ENCODE measurements at places on chromosomes 2 and 18.

DNA sequence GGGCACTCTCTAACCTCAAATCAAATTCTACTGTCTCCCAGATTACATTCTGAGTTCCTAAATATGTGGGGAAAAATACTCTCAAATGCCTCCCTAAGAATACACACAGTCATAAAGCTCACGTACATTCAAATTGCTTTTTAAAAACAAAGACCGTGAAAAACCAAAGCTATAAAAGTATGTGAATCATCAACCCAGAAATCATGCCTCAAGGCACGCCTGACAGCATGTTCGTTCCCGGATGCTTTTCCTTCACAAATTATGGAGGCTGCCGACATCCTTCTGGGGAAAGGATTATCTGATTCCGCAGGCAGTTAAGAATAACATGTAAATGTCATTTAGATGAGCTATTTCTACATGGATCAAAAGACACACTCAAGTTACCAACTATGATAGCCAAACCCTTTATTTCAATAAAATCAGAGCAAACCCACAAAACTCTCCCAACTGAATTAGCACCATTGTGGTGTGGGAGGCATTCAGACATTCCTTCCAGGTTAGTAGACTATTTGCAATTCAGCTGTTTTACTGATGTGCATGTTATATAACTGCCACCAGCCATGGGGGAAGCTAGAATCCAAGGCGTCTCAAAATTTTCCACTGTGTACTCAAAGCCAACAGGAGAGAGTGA lies 398.2 kb upstream of the TRIB2 start:
- no peak for DNase-seq

DNA sequence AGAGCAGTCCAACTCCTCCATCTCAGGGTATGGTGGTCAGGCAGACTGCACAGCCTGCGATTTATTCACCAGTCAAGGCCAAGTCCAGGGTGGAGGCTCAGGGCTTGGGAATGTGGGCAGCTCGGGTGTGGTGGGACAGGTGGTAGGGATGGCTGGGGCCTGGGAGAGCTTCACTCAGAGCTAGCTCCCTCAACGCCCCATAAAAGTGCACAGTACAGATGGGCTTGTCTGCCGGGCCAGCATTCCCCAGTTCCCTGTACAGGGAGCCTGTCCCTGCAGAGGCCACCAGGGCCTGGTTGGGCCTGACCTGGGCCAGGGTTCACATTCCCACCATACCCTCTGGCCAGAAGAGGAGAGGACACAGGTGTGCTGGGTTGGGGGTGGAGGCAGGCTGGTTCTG lies 49.2 kb upstream of the OTOS start:
- no peak for DNase-seq

- DNase-seq: no peak
Observed at GRCh38 chr2:121866789-121867188, 111.3 kb downstream of the TSN start.

DNA sequence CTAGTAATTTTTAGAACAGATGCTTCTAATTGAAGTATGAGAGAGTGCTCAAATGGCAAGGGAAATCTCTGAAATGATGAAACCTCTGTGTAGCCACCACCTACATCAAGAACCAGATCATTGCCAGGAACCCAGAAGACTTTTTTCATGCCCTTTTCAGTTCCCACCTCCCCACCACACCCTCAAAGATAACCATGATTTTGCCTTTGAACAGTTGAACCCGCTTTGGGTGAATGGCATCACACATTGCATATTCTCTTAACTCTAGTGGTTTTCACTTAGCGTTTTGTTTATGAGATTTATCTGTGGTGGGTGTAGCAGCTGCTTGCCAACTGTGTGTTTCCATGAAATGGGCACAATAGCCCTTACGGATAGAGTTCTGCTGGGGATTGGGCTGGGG lies 142.9 kb upstream of the HDAC4 start:
- DNase-seq: no peak

GRCh38 chr2:77398970-77399600 lies 123.1 kb downstream of the LRRTM4 start:
- DNase-seq: no peak

DNA sequence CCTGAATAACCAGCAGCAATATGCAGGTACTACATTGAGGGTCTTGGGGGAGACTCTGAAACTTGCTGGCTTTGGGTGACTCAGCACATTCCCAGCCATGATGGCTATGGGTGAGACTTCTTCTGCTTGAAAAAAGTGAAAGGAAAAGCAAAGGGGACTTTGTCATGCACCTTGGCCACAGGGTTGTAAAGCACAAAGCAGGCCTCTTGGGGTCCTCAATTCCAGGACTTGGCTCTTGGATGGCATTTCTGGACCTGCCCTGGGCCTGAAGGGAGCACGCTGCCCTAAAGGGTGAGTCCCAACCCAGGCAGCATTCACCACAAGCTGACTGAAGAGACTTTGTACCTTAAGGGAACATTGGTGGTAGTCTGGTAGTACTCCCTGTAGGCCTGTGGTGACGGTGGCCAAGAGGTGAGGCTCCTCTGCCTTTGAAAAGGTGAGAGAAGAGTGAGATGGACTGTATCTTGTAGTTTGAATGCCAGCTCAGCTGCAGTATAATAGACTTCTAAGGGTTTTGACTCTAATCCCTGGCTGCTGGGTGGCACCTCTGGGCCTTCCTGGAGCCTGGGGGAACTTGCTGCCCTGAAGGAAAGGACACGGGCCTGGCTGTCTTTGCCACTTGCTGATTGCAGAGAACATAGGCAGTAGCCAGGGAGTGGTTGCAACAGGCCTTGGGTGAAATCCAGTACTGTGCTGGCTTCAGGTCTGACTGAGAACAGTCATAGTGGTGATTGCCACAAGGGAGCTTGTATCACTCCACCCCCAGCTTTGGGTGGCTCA lies 36.5 kb upstream of the CYTIP start:
- DNase-seq: no peak

GRCh38 chr18:67261931-67262552 lies 254.5 kb downstream of the DSEL start:
- no peak for DNase-seq

DNA sequence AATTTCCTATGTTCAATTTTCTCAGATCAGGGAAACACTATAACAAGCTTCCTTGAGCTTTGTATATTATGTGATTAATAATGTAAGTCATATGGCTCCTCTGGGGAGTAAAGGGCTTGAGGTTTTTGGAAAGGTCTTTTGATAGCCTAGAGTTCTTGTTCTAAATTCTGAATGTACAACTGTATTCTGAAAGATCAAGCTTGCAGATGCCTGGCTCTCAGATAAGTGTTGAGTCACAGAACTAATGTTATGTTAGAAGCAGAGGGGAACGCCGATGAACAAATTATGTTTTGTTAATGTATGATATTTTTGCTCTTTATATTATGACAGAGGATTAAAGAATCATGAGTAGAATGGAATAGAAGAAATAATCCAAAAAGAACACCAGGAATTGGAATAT lies 170.1 kb downstream of the RPRM start:
- no peak for DNase-seq

- no peak for DNase-seq
Observed at GRCh38 chr2:145985517-145985916, 1465.6 kb upstream of the ZEB2 start.

DNA sequence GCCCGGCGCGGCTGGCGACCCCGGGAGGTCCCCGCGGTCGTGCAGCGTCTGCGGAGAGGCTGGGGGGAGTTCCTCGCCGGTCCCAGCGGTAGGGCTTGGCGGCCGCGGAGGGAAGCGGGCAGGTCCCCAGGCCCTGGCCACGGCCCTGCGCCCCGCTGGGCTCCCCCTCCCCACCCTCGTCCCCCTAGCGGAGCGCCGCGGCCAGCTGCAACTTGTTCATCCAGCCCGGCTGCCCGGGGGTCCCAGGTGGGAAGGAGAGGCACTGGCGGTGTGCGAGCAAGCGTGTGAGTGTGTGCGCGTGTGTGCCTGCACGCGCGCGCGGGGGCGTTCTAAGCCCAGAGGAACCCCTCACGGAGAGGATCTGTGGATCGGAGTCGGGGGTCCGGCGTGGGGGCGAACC lies 1.3 kb downstream of the PTPRM start:
- no peak for DNase-seq

- no peak for DNase-seq
Observed at GRCh38 chr2:12776521-12776961, 59.8 kb downstream of the TRIB2 start.

DNA sequence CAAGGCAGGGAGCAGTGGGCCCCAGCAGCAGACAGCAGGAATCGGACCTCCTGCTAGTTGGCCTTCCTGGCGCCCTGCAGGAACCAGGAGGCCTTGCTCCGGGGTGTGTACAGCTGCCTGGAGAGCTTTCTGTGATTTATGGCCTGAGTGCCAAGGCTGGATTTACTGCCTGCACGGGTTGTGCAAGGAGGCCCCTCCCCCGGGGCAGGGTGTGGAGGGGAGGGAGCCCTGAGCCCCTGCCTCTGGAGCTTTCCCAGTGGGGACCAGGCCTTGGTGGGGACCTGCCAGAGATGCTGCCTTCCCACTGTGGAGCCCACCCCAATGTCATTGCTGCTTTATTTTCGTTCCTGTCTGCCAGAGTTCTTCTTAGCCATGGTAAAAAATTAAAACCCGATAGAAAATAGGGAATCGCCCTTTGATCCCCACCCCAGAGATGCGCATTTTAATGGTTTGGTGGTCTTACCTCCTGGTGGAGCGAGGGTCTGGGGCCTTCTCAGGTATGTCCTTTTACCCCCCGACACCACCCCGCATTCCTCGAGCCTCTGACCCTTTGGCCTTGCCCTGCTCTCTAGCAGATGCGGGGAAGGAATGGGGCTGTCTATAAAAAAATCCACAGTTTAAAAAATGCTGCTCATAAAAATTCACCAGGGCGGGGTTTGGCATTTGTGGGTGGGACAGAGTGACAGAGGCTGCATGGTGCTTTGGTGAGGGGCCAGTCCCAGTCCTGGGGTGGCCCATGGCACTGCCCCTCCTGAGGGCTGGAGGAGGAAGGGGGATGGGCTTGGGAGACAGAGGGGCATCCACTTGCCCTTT lies 6.9 kb upstream of the RALB start:
- DNase-seq: no peak

DNA sequence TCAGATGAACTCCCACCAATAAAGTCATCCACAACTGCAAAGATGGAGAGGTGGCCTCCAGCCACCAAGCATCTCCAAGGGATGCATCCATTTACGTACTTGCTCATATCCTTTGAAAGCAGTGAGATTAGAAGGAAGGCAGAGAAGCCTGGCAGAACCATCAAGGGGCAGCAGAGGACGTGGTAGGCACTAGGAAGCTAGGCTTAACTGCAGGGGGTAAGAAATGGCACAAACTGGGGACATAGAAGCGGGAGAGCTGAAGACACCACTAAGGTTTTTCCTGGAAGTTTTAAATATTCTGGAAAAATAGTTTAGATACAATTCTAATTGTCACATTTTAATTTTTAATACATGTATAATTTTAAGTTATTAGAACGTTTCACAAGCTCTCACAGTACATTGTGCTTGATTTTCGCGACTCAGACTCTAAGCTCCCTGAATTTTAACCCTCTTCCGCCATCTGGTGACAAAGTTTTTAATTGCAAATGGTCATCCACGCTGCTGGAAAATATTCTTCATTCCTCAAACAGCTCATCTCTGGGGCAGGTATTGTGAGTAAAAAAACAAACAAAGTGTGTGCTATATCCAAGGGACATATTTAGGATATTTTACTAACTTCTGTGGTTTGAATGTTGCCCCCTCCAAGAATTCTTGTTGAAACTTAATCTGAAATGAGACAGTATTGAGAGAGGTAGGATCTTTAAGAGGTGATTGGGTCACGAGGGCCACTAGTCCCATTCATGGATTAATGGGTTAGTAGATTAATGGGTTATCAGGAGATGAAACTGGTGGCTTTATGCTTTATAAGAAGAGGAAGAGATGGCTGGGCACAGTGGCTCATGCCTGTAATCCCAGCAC lies 1.6 kb upstream of the PSTPIP2 start:
- peak; percentile 71 for DNase-seq

DNA sequence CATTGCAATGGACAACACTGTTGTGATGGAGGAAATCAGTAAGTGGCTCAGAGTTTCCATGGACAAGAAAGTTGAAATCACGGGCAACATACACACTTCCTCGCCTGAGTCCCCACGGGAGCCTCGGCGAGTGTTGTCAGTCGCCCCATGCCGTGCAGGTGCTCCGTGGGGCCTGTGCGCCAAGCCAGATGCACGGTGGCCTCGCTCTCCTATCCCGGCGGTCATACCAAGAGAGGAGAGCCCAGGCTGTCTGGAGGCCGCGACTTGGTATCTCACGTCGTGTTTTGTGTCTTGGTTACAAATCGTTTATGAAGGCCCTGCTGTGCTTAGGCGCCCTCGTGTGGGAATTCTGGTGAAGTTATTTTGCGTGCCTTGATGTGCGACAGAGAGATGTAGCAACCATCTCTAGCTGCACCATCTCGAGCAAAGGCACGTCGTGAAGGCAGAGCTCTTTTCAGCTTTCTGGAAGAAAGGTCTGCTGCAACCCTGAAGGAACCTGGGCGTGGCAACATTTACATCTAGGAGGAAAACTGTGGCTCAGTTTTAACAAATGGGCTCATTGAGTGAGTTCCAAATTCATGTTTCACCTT lies 21.8 kb downstream of the ATG4B start:
- DNase-seq: peak; percentile 43

- no peak for DNase-seq
Observed at GRCh38 chr2:191038741-191039140, 24.8 kb upstream of the STAT1 start.

GRCh38 chr2:898319-898718 lies 52.3 kb upstream of the SNTG2 start:
- no peak for DNase-seq

- DNase-seq: no peak
Observed at GRCh38 chr2:33316328-33316727, 160.1 kb upstream of the RASGRP3 start.

GRCh38 chr18:58578835-58579560 lies 49.9 kb downstream of the ALPK2 start:
- no peak for DNase-seq

- no peak for DNase-seq
Observed at GRCh38 chr18:79413025-79413424, 17.3 kb downstream of the NFATC1 start.

Data from hippocampal formation (tissue), 2 donors.